ENCODE measurements at places on chromosomes 4 and X.

- DNase-seq, result no peak
Measured at GRCh38 chr4:60241866-60242265, 958.3 kb upstream of the ADGRL3 start.

DNA sequence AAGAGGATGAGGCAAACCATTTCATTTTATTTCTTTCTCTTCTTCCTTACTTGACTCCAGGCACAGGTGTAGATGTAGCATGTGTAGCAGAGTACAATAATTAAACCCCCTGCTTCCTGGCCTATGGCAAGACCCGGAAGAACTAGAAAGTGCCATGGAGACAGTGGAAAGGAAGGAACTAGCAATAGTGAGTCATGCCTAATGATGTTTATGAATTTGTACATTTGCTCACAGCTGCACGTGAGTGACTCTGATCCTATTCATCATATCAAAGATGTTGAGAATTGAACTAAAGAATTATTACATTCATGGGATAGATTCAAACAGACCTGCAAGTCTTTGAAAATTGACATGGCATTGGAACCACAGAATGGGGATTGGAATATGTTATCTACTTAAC, 2233.9 kb upstream of the TENM3 start:
- no peak for DNase-seq

GRCh38 chr4:8607603-8608481, 15.3 kb downstream of the CPZ start:
- no peak for DNase-seq

GRCh38 chr4:47863486-47863885, 25.6 kb upstream of the CORIN start:
- DNase-seq, result no peak

DNA sequence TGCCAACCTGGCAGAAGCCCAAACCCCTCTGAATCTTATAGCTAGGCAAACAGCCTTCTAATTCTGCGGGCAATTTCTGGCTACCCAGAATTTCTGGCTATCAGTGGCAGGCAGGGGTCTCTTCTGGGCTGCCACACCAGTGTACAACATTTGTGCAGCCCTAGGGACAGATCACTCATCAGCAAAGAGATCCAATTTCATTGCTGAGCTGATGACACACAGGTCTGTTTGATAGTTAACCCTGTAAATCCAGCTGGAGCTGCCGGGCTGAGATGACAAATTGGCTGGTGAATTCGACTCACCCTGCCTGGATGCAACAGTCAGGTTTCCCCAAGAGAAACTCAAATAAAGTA, 2.4 kb downstream of the MID1 start:
- DNase-seq, result no peak

Data from BJ (cell line).